ENCODE measurements at places on chromosomes 3 and 15.

DNA sequence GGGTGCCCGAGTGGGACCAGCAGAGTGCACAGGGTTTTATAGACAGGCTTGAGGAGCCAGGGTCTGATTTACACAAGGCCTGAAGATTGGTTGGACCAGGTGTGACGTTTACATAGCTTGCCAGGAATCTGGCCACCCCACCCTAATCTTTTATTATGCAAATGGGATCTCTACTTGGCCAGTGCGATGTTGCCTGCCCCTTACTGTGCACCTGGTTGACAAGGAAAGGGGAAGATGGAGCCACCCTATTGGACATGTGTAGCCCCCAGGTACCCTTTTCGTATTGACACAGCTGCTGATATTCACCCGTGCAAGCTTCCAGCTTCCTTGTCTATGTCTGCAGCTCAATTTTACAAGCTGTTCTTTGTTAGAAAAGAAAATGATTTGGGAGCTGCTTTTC, 132.0 kb downstream of the ARNT2 start:
- DNase-seq = no peak

- DNase-seq = no peak
These were observed 518.9 kb downstream of the SHQ1 start for GRCh38 chr3:72329354-72329753.

DNA sequence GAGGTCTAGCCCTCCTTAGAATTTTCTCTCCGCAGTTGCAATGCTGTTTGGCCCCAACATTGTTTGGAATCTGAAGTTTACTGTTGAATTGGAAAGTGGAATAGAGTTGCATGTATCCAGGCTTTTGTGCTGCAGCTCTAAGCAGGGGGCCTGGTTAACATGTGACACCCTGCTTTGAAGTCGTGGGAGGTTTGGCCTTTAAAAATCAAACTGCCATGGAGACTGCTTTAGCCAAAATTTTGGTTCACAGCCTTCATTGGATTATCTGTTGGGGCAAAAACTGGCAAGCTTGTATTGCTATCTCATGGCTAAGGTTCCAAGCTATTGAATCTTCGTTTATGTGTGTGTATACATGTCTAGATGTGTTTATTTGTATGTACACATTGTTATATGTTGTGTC, 15.8 kb downstream of the CYP11A1 start:
- DNase-seq = no peak

DNA sequence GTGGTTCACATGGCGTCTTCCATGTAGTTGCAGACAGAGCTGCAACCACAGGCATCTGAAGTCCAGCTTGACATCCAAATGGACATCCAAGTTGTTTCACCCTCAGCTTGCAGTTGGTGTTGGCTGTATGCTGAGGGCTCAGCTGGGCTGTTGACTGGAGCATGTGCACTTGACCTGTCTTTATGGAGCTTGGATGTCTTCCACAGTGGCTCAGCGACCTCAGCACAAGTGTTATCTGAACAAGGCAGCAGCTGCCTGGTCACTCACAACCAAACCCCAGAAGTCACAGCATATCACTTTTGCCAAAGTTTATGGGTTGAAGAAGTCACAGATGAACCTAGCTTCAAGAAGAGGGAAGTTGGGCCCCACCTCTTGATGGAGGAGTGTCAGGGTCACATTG, 92.9 kb downstream of the TPRA1 start:
- no peak for DNase-seq

GRCh38 chr3:187039723-187040414, 99.4 kb downstream of the RPL39L start:
- DNase-seq = no peak

GRCh38 chr15:45943240-45943639, 308.4 kb downstream of the SQOR start:
- no peak for DNase-seq

GRCh38 chr3:154040283-154040682, 80.9 kb upstream of the ARHGEF26 start:
- no peak for DNase-seq

- no peak for DNase-seq
These were observed 7.8 kb downstream of the EMC3 start for GRCh38 chr3:9978710-9979305.

DNA sequence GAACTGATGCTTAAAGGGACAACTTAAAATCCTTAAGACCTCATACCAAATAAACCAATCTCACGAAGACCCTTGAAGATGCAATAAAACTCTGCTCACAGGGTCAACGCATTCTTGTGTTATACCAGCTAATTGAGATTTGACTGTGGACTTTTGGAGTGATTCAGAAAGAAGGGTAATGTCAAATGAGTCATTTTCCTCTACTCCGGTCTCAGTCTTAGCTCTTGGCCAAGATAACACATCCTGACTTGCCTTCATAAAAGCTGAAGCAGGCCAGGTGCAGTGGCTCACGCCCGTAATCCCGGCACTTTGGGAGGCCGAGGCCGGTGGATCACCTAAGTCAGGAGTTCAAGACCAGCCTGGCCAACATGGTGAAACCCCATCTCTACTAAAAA, 3.8 kb downstream of the PKM start:
- no peak for DNase-seq

DNA sequence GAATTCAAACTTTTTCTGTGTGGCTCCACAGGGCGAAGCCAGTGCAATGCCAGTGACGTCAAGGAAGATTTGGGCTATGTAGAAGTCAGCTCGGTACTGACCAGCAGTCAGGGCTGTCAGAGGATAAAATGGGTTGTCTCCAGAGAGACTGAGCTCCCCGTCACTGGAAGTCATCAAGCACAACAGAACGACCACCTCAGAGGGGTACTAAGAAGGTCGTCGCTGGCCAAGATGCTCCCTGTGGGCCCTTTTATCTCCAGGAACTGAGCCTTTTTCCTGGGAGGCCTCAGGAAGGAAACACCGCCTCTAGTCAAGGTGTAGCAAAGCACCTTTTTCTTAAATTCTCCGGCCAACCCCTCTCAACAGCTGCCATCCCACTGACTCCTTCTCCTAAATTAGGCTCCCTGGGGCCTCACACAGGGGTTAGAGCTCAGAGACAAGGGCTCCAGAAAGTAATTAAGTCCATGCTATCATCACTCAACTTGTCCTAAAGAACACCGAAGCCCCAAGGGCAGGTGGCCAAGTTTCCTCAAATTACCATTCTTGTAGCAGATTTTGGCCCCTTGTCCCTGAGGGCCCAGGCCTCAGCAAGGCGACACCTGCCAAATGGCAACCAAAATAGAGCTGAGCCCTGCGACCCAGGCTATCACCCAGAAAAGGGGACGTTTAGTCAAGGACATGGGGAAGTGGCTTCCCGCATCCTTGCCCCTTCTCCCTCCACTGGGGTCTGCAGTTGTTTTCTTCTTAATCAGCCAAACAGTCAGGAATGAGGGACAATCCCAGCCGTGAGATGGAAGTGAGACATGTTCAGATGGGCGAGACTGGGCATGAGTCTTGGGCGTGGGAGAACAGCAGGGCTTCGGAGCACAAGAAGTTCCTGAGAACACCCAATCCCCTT, 48.0 kb downstream of the SSUH2 start:
- DNase-seq = no peak

- no peak for DNase-seq
These were observed 21.6 kb upstream of the DUSP7 start for GRCh38 chr3:52077925-52078324.

DNA sequence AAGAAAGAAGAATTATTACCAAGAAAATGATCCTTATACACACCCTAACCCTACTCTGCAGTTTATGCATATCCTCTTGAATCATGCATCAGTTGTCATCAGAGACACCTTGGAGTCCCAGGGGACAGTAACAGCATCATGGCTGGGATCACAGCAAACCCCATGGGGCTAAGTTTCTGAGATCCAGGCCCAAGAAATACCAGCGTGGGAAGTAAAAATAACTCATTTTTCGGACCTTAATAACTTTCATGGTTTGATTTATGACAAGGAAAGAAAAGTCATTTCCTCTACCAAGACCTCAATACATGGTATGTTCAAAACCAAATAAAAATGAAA, 38.8 kb upstream of the B3GNT5 start:
- no peak for DNase-seq

DNA sequence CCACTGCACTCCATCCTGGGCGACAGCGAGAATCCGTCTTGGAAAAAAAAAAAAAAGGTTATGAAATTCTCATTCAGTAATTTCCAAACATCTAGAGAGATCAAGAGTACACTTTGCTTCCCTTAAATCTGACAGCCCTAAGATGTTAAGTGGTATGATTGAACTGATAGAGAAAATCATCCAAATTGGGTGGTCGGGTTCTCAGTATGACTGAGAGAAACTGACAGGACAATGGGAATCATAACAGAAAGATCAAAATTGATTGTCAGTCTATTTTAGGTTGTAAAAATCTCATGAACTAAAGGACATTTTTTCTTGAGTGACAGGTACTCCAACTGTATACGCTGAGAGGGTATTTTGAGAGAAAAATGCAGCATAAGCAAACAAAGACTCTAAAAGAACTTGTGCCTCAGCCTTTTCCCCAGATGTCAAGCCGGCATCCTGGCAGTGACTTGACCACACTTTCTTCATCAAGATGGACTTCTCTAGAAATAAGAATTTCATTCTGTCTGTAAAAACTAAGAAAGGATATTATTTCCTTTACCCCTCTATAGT, 65.8 kb downstream of the MYO5A start:
- DNase-seq = no peak

- no peak for DNase-seq
These were observed 394 bp downstream of the OSBPL10 start for GRCh38 chr3:31980530-31981205.

DNA sequence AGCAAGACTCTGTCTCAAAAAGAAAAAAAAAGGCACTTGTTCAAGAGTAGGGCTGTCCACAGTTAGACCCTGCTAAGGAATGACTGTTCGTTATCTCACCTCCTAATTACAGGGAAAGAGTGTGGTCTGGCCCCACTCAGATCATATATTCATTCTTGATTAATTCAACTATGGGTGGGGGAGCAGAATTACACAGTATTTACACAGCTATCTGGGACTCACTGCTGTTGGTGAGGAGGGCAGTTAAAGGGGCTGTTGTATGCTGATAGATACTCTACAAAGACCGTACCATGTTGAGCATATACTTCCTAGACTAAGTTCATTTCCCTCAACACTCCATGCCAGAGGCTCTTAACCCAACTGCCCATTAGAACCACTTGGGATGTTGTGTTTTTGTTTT, 3.8 kb upstream of the ZNF620 start:
- DNase-seq = no peak

GRCh38 chr3:191355406-191355805, 25.1 kb upstream of the UTS2B start:
- no peak for DNase-seq
